Activated naive CD8-positive, alpha-beta T cell treated with anti-CD3 and anti-CD28 coated beads for 36 hours (primary cell): ENCODE measurements at places on chromosomes 2 and 18.

- no peak for DNase-seq
These were observed 632 bp upstream of the ACVR1 start for GRCh38 chr2:157876786-157877138.

DNA sequence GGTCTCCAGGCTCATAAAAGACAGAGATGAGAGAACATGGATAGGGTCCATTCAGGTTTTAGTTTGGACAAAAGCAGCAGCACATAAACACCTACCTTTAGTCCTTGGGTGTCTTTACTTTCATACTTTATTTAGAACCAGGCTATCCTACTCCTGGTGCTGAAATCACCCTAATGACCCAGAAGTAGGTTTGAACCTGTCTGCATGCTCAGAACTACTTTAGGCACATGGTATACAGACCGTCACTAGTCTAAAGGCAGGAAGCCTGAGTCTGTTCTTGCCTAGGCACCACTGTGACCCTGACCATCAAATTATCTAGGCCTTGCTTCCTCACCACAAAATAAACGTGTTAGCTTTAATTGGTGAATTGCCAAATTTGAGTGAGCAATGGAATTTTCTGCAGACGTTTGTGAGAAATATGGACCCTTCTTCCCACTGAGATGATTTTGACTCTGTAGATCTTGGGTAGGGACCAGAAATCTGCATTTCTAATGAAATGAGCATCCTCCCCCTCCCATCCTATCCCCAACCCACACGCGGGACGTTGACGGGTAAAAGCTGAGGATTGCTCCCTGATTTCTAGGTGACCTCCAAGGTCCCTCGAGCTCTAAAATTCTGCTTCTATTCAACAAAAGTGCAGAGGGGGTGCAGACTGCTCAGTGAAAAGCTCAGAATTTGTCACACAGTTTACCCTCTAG is 75.1 kb downstream of the PLEKHM3 start:
- no peak for DNase-seq

DNA sequence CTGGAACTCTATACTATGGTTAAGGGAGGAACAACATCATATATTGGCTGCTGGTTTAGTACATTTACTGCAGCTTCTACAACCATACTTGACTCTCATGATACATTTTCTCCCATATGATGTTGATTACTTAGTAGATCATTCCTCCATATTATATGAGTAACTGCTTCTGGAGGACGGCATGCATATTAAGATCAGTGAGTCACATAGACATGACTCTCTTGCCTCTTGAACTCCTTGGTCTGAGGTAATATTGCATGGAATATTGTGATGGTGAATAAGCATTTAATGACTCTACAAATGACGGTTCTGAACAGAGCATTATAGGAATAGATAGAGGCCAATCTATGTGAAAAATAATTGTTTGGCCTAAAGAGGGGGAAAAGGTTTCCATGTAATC is 418.8 kb upstream of the SPHKAP start:
- DNase-seq: no peak

- no peak for DNase-seq
These were observed 37.1 kb downstream of the NEMP2 start for GRCh38 chr2:190497428-190497827.

DNA sequence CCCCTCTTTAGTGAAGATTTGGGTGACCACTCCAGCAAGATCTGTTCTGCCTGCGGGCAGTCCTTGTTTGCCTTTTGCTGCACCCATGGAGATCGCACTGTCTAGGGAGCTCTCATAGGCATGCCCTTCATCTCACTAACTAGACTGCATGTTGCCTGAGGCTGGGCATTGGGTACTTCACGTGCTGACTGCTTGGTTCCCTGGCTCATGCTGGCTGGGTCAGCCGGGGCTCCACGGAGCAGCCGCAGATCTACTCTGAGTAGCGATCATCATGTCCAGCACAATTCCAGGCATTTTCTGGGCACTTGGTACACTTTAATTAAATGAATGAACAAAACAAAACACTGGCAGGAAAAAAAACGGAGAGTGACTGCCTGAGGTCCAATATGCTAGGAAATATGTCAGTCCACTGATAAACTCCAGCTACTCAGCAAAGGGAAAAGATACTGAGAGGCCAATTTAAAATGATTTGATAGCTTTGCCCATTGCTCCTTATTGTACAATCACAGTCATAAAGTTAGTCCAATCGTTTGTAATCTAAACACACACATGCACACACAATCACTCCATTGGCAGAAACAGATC is 220.3 kb downstream of the C1D start:
- no peak for DNase-seq

DNA sequence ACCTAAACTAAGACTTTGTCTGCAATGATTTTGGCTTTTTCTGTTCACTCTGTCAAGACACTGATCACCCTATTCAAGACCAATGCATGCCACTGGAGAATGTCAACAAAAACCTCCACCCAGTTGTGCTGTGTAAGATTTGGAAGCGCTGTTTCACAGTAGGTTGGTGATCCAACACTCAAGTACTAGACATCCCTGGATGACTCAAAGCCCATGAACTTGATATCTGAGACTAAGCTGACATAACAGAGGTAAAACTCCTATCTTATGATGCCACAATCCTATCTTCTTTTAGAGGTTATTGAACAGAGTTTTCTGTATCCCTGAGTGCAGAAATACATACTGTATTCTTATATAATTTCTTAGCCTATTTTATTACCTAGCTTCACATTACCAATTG is 251.3 kb upstream of the ETAA1 start:
- DNase-seq: no peak

DNA sequence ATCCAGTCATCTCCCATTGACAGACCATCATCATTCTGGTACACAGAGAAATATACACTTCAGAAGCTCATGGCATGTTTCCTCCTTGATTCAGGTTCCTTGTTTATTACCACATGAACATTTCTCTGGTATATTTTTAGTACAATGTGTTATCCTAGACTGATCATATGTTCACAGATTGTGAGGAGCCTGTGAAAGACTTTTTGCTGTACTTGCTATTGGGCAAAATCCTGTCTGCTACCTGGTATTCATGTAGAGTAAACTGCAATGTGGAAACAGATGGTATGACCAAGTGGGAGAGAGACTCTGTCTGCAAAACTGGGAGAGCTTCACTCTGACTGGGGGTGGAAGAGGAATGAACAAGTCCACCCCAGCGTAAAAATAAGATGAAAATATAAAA is 657.2 kb downstream of the IRS1 start:
- no peak for DNase-seq

GRCh38 chr2:113741091-113741490 is 15.4 kb downstream of the SLC35F5 start:
- no peak for DNase-seq

GRCh38 chr2:46411985-46412384 is 67.4 kb upstream of the TMEM247 start:
- DNase-seq: no peak

DNA sequence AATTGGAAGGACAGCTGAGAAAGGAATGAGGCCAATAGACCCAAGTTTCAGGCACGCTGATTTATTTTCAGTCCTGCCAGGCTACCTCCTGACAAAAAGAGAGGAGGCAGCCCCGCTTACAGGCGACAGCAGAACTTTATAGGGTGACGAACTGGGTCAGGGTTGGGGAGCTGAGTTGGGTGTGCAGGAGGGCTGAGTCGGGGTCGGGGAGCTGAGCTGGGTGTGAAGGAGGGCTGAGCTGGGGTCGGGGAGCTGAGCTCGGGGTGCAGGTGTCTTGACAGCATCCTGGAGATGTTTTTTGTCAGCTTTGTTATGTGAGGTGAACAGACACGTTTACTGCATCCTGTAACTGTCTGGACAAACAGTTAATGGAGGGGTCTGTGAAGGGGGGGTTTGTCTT is 342.2 kb downstream of the ADCYAP1 start:
- DNase-seq: no peak

DNA sequence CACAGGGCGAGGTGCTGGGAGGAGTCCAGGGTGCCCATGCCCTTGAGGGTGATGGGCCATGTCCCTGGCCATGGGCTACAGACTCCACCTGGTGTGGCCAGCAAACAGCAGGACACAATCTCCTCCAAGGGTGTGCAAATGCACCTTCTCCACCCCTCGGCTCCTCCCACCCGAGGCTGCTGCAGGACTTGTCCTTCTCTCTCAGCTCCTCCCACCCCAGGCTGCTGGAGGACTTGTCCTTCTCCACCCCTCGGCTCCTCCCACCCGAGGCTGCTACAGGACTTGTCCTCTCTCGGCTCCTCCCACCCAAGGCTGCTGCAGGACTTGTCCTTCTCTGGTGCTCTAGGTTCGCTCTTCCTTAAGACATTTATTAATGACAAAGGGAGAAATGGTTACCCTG is 57.3 kb upstream of the SNTG2 start:
- no peak for DNase-seq

- DNase-seq: no peak
These were observed 647.0 kb upstream of the NXPH2 start for GRCh38 chr2:139427164-139427563.

- DNase-seq: no peak
These were observed 76.9 kb downstream of the NXPH2 start for GRCh38 chr2:138703242-138703641.

DNA sequence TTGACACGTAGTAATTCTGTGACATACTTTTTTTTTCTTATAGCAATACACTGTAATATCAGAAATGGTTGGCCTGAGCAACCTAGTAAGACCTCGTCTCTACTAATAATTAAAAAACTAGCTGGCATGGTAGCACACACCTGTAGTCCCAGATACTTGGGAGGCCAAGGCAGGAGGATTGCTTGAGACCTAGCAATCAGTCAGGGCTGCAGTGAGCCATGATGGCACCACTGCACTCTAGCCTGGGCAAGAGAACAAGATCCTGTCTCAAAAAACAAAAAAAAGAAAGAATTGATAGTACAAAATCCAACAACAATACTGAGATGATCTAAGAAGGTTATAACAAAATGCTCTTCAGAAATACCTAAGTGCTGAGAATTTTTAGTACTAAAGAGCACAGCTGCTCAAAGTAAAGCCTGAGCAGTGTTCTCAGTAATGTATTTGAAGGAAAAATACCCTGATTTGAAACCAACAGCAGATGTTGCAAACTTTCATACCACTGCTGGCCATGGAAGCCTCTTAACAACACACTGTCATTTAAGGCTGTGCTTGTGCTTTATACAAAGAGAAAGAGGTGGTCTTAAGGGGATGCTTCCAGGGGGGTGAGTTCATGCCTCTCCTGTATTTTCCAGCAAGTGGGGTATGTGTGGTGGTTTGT is 132.6 kb upstream of the CDCA7 start:
- DNase-seq: no peak

DNA sequence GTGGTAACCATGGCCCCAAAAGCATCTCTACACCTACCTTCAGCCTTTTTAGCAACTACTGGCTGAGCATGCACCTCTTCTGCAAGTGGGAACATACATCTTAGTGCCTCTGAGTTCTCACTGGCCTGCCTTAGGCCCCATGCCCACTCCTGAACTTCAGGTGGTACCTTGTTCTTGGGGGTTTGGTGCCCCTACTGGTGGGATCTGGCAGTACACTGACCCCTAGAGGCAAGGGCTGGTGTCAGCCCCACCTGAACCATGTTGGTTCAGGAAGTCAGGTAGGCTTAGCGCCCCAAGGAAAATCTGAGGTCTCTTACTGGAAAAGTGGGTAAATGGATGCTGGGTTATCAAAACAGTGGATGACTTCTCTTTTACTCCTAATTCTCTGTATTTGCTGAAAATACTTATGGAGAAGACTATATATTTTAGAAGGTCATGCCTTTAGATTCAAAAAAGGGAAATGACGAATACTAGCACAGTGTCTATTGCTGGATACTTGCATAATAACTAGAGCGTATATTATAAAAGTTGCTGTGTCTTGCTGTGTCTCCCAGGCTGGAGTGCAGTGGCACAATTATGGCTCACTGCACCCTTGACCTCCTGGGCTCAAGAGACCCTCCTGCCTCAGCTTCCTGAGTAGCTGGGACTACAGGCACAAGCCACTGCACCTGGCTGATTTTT is 84.6 kb downstream of the RAB31 start:
- DNase-seq: peak; percentile 22

DNA sequence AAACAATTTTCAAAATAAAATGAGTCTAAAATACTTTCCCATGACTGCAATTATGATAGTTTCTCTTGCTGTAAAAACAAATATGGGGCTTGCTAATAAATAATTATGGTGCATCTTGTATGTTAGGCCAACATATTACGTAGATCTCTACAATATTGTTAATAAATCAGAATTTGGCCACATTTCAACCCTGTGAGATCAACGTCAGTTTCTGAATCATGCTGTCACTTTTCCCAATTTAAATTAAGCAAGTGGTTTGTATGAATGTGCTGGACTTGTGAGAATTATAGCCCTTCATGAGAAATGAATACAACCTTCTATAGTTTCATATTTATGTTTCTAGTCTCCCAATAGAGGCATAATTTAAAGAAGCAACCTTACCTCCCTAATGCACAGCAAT is 808.9 kb downstream of the SUCLG1 start:
- no peak for DNase-seq

DNA sequence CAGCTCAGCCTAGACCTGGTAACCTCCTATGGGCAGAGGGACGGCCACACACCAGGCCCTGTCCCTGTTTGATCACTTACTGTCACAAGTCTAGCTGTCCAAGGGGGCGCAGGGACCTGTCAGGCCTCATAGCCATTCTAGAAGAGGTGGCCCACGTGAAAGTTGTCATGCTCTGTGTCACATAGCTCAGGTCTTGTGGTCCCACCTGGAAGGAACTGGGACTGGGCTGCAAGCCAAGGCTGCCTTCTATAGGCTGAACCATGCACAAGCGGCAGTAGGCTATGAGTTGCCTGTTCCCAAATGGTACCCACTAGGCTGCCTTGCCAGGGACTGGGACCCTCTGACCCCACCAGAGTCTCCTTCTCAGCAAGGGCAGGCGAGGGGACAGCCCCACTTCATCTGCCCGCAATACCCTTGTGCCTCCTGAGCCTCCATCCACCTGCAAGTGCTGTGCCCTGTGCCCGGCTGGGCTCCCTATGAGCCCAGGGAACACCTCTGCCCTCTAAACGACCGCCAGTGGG is 177.5 kb downstream of the ANAPC1 start:
- peak; percentile 14 for DNase-seq

GRCh38 chr2:127650785-127651380 is 4.9 kb downstream of the GPR17 start:
- DNase-seq: no peak

- no peak for DNase-seq
These were observed 25.5 kb downstream of the LNPK start for GRCh38 chr2:175976391-175977157.

- DNase-seq: no peak
These were observed 135.6 kb downstream of the SMAD7 start for GRCh38 chr18:48815179-48815515.

DNA sequence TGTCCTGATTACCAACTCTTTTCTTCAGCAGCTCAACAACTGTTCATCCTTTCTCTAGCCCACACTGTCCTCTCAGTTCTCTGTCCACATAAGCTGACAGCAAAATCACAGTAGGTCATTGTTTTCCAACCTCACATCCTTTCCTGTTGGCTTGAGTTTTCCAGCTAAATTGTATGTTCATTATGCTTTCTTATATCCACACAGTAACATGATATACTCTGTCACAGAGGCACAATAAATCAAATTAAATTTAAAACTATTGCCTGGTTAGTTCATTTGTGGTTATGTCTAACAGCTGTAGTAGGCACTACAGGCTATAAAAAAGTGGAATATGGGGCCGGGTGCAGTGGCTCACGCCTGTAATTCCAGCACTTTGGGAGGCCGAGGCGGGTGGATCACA is 179.9 kb downstream of the ETAA1 start:
- DNase-seq: no peak

GRCh38 chr2:66576311-66576560 is 141.3 kb downstream of the MEIS1 start:
- DNase-seq: no peak
